ENCODE measurements at places on chromosomes 12 and 14. TPM values are rescaled to one million over a fixed set of nuclear protein-coding genes. Genes with fewer than 3 reads are reported as not detected.

The FIGNL2 gene
- total RNA-seq, result 0.63 TPM

The ASCL1 gene
- total RNA-seq, result 15.0 TPM

The KCNH5 gene
- total RNA-seq, result 30.4 TPM

The RNU4-1 gene
- under 0.01 TPM for total RNA-seq

The HSPA2 gene
- total RNA-seq, result 10.3 TPM

The MMP17 gene
- 64.5 TPM for total RNA-seq

All from parietal lobe (tissue), 2 donors.